SK-N-SH (cell line): ENCODE measurements at places on chromosomes 11 and 22. TPM values are rescaled to one million over a fixed set of nuclear protein-coding genes. Genes with fewer than 3 reads are reported as not detected.

DNA sequence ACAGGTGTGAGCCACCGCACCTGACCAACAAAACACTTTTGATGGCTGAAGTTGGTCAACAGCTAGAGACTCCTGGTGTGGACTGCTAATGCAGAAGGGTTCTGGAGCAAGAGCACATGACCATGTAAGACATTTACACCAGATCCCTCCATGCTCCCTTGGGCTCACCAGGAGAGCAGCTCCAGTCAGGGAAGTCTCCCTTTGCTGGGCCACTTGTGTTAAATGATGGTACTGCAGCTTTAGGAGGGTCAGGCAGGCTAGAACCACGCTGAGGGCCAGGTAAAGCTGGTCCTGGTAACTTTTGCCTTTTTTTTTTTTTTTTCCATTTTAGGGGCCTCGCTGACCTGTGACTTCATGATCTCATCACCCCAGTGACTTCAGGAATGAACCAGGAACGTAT, 146.4 kb downstream of the FBXO7 start:
- no peaks in the 10 kb centered on the region for H3K4me1 ChIP-seq
- no peak overlapping the region for H3K27ac ChIP-seq
- no peak for DNase-seq
- no peaks in the 10 kb centered on the region for H3K27me3 ChIP-seq
- no peaks in the 10 kb centered on the region for H3K36me3 ChIP-seq
- no peak overlapping the region for H3K4me3 ChIP-seq

DNA sequence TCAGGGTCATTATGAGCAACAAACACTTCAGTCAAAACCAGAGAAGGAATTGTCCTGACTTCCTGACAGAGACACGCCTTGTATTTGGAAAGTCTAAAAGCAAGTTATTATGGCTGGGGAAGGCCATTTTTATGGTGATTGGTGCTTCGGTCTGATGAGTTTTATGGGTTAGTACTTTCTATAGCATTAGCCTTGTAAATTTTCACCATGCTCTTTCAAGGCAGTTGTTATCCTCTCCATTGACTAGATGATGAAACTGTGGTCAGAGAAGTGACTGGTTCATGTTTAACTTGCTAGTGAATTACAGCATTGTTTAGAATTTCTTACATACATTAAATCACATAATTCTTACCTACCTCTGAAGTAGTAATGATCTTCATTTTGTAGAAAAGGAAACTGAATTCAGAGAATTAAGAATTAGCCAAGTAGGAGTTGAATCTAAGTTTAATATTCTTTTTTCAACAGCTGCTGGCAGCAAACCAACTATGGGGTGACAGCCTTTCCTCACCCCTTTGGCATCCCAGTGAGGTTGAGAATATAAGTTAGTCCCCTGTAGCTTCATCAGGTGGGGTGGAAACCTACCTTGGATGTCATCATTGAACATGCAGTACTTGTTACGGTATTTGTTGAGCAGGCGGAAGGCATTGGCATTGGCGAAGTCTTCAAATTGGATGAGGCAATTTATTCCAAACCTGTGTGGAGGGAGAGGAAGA, 90.0 kb downstream of the CCDC81 start:
- no peaks in the 10 kb centered on the region for H3K36me3 ChIP-seq
- no peak overlapping the region for H3K4me3 ChIP-seq
- DNase-seq = no peak
- no peak overlapping the region for H3K27ac ChIP-seq

GRCh38 chr22:39967996-39968972, 8.1 kb downstream of the TMA7B start:
- no peaks in the 10 kb centered on the region for H3K36me3 ChIP-seq
- peaks cover 5% of the 10 kb centered on the region; the same call in 1 of the 2 replicates for H3K4me1 ChIP-seq
- DNase-seq = peak; percentile 17
- H3K4me3 ChIP-seq = no peak overlapping the region
- no peaks in the 10 kb centered on the region for H3K27me3 ChIP-seq

GSTT2B gene
- polyA plus RNA-seq = 32.2 and 32.8 TPM in 2 replicates

YIF1A gene
- polyA plus RNA-seq = 115 and 123 TPM in 2 replicates
